ENCODE measurements at places on chromosomes 5 and 9.

GRCh38 chr9:92349771-92350739, 24.3 kb downstream of the CENPP start:
- no peak for DNase-seq

DNA sequence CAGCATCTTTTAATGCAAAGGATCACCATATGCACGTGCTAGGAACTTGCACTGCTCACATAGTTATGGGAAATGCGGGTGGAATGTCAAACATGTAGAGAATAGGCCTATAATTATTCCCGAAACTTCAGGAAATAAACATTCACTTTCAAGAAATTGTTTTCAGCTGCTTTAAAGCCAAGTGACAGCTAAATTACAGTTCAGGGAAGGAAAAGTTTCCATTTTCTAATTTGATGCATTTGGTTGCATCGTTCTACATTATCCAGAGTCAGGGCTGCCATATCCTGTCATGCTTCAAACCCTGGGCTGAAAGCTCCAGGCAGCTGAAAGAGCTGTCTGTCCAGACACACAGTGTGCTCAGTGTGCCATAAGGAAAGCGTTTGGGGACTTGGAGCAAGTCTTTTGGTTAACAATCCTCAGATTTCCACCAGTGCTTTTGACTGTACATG, 518.1 kb downstream of the CSNK1G3 start:
- DNase-seq = no peak

DNA sequence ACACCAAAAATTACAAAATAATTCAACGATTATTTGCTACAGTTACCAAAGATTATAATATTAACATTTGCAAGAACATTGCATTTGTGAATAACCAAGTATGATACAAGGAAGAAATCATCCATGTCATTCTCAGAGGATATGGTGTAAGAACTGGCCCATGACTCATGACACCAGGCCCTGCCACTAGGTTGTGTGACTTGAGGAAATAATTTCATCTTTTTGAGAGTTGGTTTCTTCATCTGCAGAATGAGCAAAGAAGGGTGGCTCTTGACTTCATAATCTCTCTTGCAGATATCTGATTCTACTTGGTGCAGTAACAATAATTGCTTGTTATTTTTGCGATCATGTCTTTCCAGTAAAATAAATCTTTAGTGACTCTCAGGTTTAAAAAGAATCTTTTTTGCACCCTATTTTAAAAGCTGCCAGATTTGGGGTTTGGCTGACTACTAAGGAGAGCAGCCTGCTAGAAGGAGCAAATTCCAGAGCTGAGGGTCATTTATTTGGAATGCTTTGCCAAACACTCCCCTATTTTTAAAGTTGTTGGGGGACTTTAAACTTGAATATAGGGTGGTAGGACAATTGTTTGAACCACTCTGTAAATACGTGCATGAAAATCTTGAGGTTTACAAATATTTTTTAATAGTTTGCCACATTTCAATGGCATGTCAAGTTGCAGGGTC, 23.5 kb downstream of the ITGA1 start:
- peak; percentile 62 for DNase-seq

DNA sequence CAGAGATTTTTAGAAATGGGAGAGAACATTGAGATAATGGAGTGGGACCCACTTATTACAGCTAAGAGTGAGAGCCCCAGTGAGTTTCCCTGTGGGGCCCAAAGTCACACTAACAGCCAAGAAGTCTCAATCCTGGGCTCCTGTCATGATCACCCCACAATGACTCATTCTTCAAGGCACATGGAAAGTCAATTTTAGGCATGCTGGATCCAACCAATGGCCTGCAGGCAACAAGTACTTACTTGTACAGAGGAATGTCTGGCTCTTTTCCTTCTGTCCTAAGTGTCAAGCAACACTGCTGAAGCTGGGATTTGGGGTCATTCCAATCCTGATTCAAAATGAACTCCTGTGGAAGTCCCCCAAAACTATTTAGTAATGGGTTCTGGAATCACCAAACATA, 123.1 kb downstream of the DROSHA start:
- no peak for DNase-seq

DNA sequence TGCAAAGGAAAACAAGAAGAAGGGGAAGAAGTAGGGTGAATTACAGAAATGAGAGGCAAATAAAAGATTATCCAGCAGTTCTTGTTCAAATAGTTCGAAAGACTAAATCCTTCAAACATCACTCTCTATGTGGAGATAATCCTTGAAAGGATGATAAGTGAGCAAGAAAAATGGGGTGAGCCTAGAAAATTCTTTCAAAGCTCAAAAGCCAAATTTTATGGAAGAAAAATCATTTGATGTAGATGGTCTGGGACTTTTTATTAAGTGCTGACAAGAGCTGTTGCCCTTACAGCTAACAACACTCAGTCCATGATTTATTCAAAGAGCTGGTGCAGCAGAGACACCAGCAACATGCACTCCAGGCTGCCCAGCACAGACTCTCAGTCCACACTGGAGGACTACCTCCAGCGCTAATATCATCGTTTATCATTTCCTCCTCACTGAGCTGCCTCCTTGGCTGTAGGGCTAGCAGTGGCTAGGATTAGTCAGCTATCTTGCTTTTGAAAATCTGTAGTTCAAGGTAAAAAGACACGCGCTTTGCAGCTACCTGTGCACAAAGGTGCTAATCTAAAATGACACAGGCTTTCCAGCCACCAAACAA, 264.8 kb upstream of the KIF2A start:
- DNase-seq = no peak

- DNase-seq = no peak
These were observed 89.3 kb upstream of the ST8SIA4 start for GRCh38 chr5:100992354-100992753.

GRCh38 chr9:682633-683508, 158.6 kb upstream of the DMRT1 start:
- DNase-seq = no peak

- peak; percentile 41 for DNase-seq
These were observed 23.3 kb downstream of the AK8 start for GRCh38 chr9:132854832-132855231.

GRCh38 chr5:111530298-111530740, 18.0 kb upstream of the STARD4 start:
- peak; percentile 88 for DNase-seq

DNA sequence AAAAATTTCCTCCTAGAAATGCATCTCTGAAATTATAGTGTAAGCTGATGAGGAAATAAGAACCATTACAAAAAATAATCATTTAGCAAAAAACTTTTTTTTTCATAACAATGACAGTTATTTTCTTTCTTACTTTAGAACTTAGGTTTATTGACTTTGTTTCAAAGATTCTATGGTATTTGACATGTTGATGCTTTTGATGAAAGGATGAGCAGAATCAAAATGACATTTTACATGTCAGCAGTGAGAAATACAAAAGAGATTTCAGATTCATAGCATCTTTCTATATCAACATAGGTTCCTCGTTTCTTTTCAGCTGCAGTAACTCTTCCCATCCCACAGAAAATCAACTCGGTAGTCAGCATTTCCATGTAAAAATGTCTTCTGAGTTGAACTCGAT, 1226.6 kb upstream of the C9orf72 start:
- DNase-seq = no peak

GRCh38 chr9:5854063-5854790, 21.3 kb upstream of the ERMP1 start:
- DNase-seq = no peak

- DNase-seq = no peak
These were observed 196.6 kb downstream of the COX7C start for GRCh38 chr5:86814315-86814714.

DNA sequence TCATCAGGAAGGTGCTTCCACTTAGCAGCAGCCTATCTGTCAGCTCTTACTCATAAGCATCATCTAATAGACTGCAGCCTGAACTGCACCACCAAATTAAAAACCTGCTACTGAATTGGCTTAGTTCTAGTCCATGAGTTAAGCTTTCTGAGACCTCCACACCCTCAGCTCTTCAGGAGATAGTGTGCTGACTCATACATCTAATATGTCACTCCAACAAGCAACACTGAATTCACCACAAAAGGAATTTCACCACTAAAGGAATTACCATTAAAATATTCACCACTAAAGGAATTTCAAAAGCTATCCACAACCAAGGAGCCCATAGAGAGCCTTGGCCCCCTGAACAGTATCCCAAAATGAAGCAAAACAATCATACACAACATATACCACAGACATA, 418.5 kb upstream of the RORB start:
- no peak for DNase-seq

DNA sequence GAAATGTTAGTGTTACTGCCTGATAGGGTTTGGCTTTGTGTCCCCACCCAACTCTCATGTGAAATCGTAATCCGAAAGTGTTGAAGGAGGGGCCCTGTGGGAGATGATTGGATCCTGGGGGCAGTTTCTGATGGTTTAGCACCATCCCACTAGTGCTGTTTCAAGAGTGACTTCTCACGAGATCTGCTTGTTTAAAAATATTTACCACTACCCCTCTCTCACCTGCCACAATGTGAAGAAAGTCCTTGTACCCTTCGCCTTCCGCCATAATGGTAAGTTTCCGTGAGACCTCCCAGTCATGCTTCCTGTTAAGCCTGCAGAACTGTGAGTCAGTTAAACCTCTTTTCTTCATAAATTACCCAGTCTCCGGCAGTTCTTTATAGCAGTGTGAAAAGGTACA, 2.6 kb upstream of the RFX3 start:
- DNase-seq = peak; percentile 96

DNA sequence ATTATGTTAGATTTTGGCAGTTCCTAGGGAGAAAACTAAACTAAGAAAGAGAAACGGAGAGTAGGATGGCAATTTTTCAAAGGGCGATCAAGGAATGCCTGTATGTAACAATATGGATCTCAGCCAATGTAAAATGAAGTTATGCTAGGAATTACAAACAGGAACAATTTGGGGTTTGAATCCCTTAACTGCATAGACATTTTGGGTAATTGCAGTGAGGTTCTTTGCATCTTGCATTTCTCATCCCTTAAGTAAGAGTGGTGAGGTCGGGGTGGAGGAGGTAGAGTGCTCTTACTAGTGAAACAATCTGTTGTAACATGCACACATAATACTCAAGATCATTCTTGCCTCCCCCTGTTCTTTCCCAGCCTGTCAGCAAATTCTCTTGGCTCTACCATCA, 137.6 kb downstream of the NPR3 start:
- no peak for DNase-seq

DNA sequence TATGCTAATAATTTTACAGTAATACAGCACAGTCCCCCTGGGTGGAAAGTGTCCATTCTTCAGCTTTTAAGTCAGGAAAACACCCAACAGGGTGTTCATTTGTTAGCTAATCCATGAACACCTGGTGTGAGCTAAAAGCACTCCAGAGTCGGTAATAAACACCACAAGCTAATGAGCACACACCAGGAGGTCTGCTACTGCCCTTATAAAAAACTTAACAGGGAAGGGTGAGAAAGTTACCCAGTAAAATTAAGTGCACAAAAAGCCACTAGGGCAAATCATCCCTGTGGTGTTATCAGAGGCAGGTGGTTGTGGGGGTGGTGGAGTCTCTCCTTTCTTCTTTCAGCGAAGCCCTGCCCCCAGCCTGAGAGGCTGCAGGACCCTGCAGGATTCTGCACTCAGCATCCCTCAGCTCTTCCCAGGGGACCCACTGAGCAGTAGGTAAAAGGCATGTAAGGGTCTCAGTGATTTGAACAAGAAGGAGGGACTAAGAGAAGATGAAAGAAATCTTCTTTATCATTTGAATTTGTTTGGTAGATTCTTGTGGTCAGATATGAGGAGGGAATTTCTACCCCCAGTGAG, 14.4 kb downstream of the GDNF start:
- DNase-seq = no peak

DNA sequence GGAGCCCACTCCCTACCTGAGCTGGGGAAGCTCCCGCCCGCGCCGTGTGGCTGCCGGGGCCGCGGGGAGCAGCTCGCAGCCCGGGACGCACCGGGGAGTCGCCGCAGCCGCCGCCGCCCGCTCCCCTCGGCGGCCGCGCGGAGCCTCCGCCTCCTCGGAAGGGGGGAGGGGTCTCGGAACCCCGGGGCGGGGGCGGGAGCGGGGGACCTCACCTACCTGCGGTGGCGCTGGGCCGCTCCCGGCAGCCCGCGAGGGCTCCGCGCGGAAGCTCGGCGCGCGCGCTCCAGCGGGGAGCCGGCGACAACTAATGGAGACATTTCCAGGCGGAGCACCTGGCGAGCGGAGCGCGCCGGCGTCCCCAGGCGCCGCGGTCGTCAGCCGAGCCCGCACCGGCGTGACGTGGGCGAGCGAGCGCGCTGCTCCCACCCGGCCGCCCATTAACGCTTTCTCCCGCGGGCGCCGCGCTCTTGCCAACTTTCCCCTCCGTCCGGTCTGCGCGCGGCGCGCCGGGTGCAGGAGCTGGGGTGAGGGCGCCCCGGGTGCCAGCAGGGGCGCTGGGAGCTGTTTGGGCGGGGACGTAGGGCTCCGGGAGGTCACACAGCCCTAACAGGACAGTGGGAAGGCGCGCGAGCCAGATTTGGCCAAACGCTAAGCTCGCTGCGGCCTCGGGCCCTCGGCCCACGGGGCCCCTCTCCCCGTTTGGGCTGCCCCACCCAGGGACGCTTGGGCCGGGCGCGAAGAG, 4.3 kb upstream of the IRX4 start:
- no peak for DNase-seq

DNA sequence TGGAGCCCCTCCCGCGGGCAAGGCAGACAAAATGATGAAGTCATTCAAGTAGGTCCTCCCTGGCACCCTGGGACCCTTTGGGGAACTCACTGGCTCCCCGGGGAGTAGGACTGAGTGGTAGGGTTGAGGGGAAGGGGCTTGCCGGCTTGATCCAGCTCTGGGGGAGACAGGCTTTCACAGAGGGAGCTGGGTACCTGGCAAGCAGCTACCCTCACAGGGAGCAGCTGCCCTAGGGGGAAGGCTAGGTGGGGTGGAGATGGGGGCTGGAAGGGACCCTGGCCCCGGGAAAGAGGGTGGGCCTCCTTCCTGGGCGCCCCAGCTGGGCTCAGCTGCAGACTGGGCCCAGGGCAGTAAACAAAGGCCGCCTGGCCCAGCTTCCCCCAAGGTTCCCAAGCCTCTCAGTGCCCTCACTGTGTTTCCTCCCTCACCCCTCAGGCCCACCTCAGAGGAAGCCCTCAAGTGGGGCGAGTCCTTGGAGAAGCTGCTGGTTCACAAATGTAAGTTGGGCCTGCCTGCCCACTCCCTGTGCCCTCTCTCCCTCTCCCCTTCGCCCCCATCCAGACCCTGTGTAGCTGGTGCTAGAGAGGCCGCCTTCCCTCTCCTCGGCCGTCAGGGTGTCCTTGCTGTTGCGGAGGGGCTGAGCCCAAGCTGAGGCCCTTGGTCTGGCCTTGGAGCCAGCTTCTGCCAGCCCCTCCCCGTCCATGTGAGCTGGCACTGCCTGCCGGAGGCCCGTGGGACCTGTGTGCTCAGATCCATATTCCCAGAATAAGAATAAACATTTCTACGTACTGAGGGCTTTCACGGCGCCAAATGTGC, 131.2 kb downstream of the RGS3 start:
- no peak for DNase-seq

GRCh38 chr5:64003966-64004365, 41.7 kb upstream of the HTR1A start:
- DNase-seq = no peak

DNA sequence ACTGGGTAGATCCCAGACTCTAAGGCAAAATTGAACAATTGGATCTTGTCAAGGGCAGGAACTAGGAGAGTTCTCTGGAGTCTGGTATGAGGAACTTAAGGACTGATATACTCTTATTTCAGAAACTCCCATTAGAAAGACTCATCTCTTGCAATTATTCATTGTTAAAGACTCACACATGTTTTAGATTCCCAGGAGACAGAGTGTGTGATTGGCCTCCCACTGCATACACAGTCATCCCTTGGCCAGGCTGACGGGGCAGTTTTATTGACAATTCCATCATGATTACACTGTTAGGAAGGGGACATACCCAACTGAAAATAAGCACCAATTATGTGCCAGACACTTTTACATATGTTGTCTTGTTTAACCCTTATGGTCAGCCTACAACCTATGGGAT, 347.2 kb downstream of the DMAC1 start:
- no peak for DNase-seq

- no peak for DNase-seq
These were observed 58.5 kb upstream of the CLINT1 start for GRCh38 chr5:157917491-157917890.

All from hematopoietic multipotent progenitor cell treated with erythropoietin and hydrocortisone succinate and interleukin-3 and kit ligand, for 6 days (in vitro differentiated cells).